ENCODE measurements at places on chromosomes 5 and 9.

GRCh38 chr9:134598884-134599245 lies 42.7 kb upstream of the COL5A1 start:
- DNase-seq = no peak

- DNase-seq = no peak
Measured at GRCh38 chr5:143509758-143510221, 106.3 kb upstream of the NR3C1 start.

GRCh38 chr9:133054966-133055365 lies 6.8 kb upstream of the CEL start:
- DNase-seq = peak; percentile 90

GRCh38 chr9:104256031-104256695 lies 162.1 kb downstream of the SMC2 start:
- no peak for DNase-seq

DNA sequence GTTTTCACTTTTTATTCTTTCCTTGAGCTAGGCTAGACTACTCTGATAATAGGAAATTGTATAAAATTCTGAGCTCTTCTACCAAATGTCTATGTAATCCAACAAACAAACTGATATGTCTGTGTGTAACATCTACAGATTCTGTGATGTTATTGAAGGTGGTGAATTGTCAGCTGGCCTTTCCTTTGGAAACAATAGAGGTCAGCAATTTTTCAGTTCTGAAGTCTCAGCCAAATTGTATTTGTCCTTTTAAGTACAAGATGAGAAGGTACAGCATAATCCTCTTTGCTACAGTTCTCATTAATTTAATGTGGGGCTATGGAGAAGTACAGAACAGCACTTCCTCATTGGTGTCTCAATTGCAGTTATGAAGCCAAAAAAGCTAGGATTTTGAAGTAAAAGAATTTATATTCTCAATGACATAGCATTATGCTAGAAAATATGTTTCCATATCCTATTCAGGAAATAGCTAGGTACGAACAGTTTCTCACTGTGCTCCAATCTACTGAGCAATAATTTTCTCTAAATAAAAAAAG lies 198.0 kb downstream of the HINT1 start:
- no peak for DNase-seq

GRCh38 chr9:9142001-9142400 lies 1342.4 kb upstream of the DMAC1 start:
- no peak for DNase-seq

DNA sequence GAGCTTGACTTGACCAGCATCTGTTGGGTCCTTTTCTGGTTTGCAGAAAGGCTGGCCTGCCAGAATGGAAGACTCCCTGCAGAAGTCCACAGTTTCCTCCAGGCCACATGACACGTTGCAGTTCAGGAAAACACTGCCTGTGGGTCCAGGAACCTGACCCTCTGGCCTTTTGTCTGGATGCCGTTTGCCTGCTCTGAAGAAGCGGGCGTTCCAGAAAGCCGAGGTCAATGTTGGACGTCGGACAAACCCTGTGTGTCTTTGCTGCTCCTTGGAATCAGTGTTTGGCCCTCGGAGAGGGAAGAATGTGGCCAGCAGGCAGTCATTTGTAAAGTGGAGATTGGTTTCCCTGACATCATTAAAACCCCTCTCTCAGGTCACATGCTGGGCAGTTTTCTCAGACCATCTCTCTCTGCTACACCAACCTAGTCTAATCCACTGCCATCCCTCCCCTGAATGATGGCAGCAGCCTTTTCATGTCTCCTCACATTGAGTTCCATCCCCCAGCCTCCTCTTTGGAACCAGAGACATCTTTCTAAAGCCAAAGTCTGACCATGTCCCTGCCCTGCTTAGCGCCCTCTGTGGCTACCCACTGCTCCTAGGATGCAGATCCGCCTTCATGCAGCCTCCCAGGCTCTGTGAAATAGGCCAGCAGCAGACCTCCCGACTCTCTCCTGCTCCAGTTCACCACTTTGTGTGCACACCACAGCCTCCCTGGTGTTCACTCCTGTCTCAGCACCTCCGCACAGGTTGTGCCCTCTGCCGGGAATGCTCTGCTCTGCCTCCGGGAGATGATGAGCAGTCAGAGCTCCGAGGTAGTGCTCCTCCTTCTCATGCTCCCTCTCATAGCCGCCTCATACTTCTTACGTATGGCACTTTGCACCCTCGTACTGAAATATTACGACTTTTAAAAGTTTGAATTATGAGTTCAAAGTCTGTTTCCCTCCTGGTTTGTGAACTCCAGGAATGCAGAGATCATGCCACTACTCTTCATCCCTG lies 75.6 kb downstream of the RALGPS1 start:
- peak; percentile 91 for DNase-seq

Data from muscle of back (tissue), 13 donors.